ENCODE measurements at places on chromosomes 5 and 9.

GRCh38 chr9:3244963-3245653 lies 280.7 kb downstream of the RFX3 start:
- DNase-seq = no peak

- DNase-seq = no peak
Observed at GRCh38 chr5:16076657-16077056, 102.9 kb downstream of the MARCHF11 start.

DNA sequence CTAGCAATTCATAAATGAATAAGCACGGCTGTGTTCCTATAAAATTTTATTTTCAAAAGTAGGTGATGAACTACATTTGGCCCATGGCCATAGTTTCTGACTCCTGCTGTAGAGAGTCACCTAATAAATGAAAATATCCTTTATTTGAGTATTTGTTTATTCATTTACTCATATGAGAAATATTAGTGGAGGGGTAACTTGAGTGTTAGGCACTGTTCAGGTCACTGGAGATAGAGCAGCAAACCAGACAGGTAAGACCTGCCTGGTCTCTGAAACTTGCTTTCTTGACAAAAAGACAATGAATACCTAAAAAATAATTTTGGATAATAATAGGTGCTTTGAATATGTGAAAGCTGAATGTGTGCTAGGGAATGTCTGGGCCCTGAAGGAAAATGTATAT lies 68.8 kb downstream of the YIPF5 start:
- DNase-seq = no peak

DNA sequence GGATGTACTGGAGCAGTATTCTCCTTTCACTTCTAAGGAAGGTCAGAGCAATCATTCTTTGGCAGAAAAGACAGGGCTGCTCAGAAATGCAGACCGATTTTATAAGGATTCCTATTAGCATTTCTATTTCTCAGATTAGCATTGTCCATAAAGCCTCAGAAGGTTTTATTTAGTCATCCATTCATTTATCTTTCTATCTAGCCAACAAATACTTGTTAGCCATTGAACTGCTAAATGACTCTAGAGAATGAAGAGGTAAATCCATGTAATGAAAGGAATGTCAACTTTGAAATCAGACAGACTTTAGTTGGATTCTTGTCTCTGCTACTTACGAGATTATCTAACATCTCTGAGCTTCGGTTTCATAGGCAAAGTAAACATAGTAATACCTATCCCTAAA lies 165.2 kb downstream of the SLC25A46 start:
- no peak for DNase-seq

- DNase-seq = no peak
Observed at GRCh38 chr5:1272201-1272600, 22.7 kb downstream of the TERT start.

GRCh38 chr5:22500556-22500955 lies 352.6 kb downstream of the CDH12 start:
- DNase-seq = no peak

GRCh38 chr5:68369457-68370125 lies 154.0 kb downstream of the PIK3R1 start:
- DNase-seq = no peak
